HEK293T (cell line): ENCODE measurements at places on chromosomes 1 and 21.

- DNase-seq: peak; percentile 57
These were observed 69.0 kb upstream of the RAVER2 start for GRCh38 chr1:64675718-64676345.

- DNase-seq: no peak
These were observed 471.8 kb upstream of the PRMT6 start for GRCh38 chr1:106584676-106585075.

DNA sequence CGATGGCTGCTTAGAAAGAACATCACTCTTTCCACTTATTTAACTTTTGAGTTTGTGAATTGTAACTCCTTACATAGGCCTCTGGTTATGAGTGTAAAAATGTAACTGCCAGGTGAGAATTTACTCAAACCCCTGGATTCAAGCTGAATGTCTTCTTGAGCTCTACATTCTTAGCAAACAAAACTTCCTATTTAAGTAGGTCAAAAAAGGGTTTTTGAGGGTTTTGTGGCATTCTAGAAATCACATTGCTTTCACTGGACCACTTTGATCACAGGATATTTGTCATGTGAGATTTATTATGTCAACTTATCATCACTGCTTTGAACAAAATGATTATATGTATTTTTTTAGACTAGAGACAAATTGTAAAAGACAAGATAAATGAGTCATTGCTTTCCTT is 5.7 kb downstream of the IL23R start:
- DNase-seq: no peak

- DNase-seq: peak; percentile 58
These were observed 28.1 kb downstream of the SHISA4 start for GRCh38 chr1:201916649-201917249.

- no peak for DNase-seq
These were observed 561 bp downstream of the SLC26A9 start for GRCh38 chr1:205942631-205943159.

DNA sequence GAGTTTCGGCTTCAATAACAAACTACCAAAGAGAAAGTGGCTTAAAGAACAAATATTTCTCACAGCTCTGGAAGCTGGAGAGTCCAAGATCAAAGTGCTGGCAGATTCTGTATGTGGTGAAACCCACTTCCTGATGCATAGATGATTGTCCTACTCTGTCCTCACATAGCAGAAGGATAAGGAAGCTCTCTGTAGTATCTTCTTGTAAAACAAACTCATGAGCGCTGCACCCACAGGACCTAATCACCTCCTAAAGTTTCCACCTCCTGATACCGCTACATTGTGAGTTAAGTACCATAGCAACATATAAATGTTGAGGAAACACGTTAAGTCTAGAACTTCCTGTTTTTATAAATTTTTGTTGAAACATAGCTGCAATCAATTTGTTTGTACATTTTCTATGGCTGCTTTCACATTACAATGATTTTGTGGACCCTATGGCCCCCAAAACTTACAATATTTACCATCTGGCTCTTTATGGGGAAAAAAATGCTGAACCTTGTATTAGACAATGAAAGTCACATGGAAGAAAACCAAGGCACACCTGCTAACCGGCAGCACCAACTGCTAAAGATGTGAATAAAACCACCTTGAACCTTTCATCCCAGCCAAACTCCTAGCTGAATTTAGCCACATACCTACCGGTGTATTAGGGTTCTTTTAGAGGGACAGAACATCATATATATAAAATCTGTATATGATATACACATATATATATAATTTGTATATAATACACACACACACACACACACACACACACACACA is 1423.4 kb downstream of the NCAM2 start:
- DNase-seq: no peak
